ENCODE measurements at places on chromosomes 5 and 9. TPM values are rescaled to one million over a fixed set of nuclear protein-coding genes. Genes with fewer than 3 reads are reported as not detected.

The CYLC2 gene
- not detected for total RNA-seq

The TAS2R1 gene
- not detected for total RNA-seq

The SLC36A2 gene
- not detected for total RNA-seq

The CCDC192 gene
- not detected for total RNA-seq

The WNK2 gene
- not detected for total RNA-seq

The CAVIN4 gene
- total RNA-seq, result 0.78 TPM

The PALM2AKAP2 gene
- total RNA-seq, result 13.3 TPM

The SPATA31C1 gene
- not detected for total RNA-seq

The BRD8 gene
- total RNA-seq, result 45.7 TPM

The SH3GL2 gene
- not detected for total RNA-seq

The LECT2 gene
- not detected for total RNA-seq

The ANKRD31 gene
- total RNA-seq, result under 0.01 TPM

The RBM22 gene
- total RNA-seq, result 29.9 TPM

The SH3RF2 gene
- total RNA-seq, result 0.20 TPM

The GMCL2 gene
- not detected for total RNA-seq

The LRRC19 gene
- not detected for total RNA-seq

The CCL27 gene
- not detected for total RNA-seq

The DAB2IP gene
- 3.7 TPM for total RNA-seq

The TICAM2 gene
- 6.2 TPM for total RNA-seq

The TRPM3 gene
- total RNA-seq, result 16.2 TPM

The MED7 gene
- 9.6 TPM for total RNA-seq

The SLC45A2 gene
- total RNA-seq, result 0.20 TPM

The PCDHGA3 gene
- total RNA-seq, result 1.2 TPM

The PARP8 gene
- total RNA-seq, result 11.9 TPM

The NRG2 gene
- total RNA-seq, result 1.1 TPM

The PCDHGC4 gene
- 2.2 TPM for total RNA-seq

The SLC6A3 gene
- under 0.01 TPM for total RNA-seq

The FAM219A gene
- total RNA-seq, result 9.6 TPM

The ZNF462 gene
- total RNA-seq, result 18.0 TPM

The NOXA1 gene
- 0.37 TPM for total RNA-seq

The ZNF169 gene
- total RNA-seq, result 4.3 TPM

The IFNA13 gene
- total RNA-seq, result not detected

The PPWD1 gene
- 29.3 TPM for total RNA-seq

The ALDOB gene
- total RNA-seq, result not detected

The LHX6 gene
- total RNA-seq, result not detected

The SYK gene
- total RNA-seq, result not detected

The QRFP gene
- total RNA-seq, result not detected

The ECM2 gene
- total RNA-seq, result 3.3 TPM

The DEPDC1B gene
- total RNA-seq, result 11.3 TPM

The ACOT12 gene
- total RNA-seq, result not detected

The FOXD4L3 gene
- total RNA-seq, result under 0.01 TPM

The MAN2A1 gene
- total RNA-seq, result 43.0 TPM

The FGD3 gene
- not detected for total RNA-seq

The HMCN2 gene
- total RNA-seq, result under 0.01 TPM

The NR5A1 gene
- not detected for total RNA-seq

The ABCA2 gene
- total RNA-seq, result 19.5 TPM

The OTP gene
- not detected for total RNA-seq

The CDC20B gene
- total RNA-seq, result not detected

The CDKN2B gene
- total RNA-seq, result 9.2 TPM

The IFNA21 gene
- not detected for total RNA-seq

The HTR4 gene
- total RNA-seq, result not detected

The GPR21 gene
- 0.73 TPM for total RNA-seq

The MCTP1 gene
- 43.4 TPM for total RNA-seq

The DDX46 gene
- total RNA-seq, result 21.3 TPM

The NOTCH1 gene
- total RNA-seq, result 7.7 TPM

The MARVELD2 gene
- total RNA-seq, result 2.0 TPM

The TRIP13 gene
- total RNA-seq, result 29.8 TPM

The ARHGEF28 gene
- 1.1 TPM for total RNA-seq

The F12 gene
- total RNA-seq, result 0.39 TPM
